Epithelial cell of prostate (primary cell): ENCODE measurements at places on chromosomes 5 and 9.

GRCh38 chr5:150208187-150209098 is 18.6 kb downstream of the SLC6A7 start:
- DNase-seq = peak; percentile 6

DNA sequence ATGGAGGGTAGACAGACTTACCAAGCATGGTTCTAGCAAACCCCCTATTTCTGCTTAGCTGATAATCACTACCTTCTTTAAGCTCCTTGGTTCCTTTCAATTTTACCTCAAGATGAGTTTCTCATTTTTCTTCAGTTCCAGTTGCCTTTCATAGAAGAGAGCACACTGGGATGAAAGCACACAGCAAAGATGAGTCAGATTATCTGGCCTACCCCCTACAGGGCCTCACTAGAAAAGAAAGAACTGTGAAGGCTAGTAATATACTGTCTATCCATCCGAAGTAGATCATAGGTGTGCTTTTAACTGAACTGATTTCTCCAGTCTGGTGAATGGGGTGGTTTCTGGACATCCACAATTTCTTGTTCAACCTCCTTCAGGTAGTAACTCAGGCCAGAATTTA is 122.5 kb downstream of the TRPM3 start:
- DNase-seq = no peak

DNA sequence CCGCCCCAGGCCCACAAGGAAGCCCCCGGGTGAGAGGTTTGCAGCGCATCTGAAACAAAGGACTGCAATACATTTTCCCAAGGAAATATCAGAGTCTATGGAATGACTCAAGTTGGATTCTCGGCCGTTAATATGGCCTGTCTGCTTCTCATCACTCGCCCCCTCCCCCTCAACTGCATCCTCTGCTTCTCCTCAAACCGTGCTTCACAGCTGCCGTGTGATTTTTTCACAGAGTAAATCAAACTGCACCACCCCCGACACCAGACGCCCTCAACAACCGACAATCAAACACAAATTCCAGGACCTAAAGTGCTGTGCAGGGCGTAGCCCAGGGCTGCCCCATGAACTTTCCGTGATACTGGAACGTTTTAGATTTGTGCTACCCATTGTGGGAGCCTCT is 176.9 kb downstream of the ROR2 start:
- DNase-seq = no peak

GRCh38 chr5:115586525-115587146 is 15.6 kb downstream of the TICAM2 start:
- no peak for DNase-seq

DNA sequence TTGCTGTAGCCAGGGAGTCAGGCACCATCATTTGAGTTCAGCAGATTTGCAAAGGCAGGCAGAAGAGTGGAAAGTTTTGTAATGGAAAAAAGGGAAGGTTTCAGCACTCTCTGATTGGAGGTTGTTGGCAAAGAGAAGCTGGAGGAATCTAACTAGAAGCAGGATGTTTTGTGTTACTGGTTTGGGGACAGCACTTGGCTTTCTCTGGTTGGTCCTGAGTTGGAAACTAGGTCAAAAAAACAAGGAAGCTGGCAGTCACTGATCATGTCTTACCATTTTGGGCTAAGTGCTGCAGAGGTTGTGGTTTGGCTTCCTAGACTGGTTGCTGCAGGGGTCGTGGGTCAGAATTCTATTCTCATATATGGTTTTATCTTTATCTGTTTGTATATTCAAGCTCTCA is 189.8 kb downstream of the DRD1 start:
- no peak for DNase-seq

GRCh38 chr9:16039218-16039987 is 486.6 kb downstream of the CCDC171 start:
- no peak for DNase-seq

DNA sequence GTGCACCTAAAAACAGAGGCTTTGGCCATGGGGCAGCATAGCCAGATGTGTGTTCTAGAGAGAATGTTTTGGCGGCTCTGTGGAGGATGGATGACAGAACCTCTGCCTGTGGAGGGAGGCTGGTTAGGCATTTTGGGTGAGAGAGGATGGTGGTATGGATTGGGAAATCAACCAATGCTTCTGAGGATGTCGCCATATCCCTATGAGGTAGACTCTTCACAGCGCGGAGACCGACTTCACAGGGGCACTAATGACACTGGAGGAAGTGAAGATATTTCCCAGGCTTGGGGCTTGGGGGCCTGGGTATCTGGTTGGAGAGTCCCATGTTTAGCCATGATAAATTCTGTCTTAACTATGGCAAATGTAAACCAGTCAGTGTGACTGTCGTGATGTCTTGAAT is 140.6 kb upstream of the KLF4 start:
- no peak for DNase-seq

DNA sequence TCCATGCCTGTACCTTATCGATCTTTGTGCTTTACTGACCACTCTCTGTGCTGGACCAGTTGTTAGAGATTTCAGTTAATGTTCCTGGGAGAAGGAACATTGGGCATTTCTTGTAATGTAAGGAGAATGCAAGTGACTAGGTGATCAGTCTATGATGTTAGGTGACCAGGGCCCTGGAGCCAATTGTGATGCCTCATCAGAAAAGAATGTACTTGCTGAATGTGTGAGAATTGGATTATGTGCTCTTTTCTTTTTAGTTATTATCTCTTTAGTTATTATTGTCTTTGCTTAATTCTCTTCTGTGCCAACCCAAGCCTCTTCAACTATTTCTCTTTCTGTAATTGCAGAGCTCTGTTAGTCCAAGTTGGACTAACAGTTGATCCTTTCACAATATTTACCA is 92.9 kb downstream of the LRRC70 start:
- no peak for DNase-seq

GRCh38 chr5:121503111-121503840 is 348.4 kb upstream of the FTMT start:
- DNase-seq = no peak

DNA sequence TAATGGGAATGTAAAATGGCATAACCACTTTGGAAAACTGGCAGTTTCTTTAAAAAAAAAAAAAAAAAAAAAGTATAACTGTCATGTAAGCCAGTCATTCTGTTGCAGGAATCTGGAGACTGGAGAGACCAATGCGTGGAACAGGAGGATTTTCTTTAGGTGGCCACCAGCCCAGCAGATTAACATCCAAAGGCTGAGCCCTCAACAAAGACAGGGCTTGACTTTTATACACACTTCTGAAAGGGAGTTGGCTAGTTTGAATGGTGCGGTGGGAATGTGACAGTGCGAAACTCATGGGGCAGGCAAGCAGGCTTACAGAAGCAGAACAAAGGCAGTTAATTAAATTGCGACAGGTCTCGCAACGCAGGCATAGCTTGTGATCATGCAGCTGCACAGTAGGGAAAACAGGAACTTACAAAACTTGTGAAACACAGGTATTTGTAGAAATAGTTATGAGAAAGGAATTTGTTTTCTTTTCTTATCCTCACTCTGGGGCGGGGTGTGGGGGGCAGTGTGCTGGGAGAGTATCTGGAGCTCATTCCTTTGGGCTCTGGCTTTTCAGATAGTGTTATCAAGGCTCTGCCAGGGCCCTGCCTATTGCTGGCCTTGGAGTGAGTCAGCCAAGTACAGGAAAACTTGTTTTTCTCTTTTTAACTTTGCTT is 12.0 kb downstream of the UIMC1 start:
- no peak for DNase-seq

GRCh38 chr5:171162596-171162995 is 146.5 kb upstream of the TLX3 start:
- DNase-seq = no peak

- peak; percentile 50 for DNase-seq
Measured at GRCh38 chr5:142925795-142926194, 155.6 kb downstream of the ARHGAP26 start.

DNA sequence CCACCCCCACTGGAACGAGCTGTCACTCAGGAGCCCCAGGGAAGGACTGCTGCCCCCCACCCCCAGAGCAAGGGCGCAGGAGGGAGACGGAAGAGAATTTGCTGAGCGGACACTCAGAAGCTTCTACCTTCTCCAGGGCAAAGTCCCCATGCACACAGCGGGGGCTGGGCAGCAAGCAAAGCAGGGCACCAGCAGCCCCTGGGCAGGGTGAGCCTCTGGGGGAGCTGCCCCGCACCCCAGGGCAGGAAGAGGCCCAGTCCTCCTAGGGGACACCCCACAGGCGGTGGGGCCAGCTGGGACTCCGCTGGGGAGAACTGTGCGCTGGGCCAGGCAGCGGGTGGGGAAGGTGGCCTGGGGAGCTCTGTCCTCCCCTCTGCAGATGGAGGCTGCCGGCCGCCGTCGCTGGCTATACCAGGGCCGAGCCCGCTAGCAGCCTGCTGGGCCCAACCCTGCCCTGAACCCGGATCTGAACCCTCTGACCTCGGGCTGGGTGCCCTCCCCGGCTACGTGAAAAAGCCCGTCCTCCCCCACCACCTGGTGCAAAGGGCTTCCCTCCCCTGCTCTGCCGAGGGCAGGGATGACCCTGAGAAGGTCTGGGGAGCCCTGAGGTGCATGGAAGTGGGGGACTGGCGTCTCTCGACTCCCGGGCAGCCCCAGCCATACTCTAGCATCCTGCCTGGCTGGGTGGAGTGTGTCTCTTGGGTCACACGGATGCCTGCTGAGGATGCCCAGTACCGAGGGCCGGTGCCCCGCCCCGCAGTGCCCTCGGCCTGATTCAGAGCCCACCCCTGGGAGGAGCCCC is 597 bp upstream of the SLC34A3 start:
- no peak for DNase-seq

DNA sequence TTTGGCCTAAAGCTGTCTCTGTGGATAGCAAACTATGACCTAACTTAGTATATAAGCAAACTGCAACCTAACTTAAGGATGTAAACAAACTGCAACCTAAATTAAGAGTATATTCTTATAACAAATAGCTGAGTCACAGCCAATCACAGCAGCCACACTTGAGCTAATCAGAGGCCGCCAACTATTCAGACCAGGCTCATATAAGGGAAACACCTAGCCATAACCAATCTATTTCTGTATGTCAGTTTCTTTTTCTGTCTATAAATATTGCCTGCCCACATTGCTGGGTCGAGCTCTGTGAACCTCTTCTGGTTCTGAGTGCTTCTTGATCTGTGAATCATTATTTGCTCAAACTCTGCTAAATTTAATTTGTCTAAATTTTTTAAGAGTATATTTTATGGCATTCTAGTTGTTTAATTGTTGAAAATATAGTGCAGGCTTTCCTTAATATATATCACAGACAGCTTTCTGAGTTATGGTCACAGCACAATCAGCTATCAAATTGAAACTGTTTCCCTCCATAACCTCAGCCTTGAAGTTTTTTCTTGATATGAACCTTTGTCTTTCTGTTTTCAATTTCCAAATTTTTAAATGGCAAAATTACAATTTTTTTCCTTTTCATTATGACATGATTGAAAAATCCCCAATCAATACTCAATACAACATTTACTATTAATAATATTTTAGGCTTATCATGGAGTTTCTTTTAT is 327.1 kb upstream of the NUDT12 start:
- DNase-seq = no peak

DNA sequence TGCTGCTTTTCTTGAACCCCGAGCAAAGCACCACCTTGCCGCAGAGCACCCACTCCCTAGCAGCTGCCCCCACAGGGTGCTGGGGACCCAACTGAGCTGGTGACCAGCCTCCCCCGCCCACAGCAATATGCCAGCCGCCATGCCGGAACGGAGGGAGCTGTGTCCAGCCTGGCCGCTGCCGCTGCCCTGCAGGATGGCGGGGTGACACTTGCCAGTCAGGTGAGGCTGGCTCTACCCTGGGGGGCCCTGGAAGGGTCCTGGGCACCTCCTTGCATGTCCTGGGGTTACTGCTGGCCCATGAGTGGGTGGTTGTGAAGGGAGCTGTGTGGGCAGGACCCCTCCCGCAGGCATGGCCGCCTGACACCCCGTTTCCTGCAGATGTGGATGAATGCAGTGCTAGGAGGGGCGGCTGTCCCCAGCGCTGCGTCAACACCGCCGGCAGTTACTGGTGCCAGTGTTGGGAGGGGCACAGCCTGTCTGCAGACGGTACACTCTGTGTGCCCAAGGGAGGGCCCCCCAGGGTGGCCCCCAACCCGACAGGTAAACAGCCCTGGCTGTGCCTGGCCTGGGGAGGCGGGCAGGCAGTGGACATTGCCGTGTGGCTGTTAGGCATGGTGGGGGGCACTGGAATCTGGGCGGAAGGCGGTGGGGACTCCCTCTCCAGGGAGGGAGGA is 7.2 kb downstream of the EGFL7 start:
- DNase-seq = no peak

DNA sequence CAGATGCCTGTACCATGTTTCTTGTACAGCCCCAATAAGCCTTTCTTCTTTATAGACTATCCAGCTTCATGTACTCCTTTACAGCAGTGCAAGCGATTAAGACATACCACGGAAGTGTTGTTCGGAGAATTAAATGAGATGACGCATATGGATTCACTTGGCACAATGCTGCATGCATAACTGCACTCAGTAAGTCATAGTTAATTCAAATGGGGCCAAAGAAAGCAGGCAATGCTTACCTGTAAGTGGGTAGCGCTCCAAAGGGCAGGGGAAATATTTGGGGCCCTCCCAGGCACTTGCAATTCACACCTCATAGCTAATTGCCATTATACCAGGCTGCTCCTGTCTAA is 7.7 kb upstream of the ADRA1B start:
- DNase-seq = no peak

GRCh38 chr5:52562473-52562872 is 225.2 kb upstream of the ITGA1 start:
- DNase-seq = no peak

DNA sequence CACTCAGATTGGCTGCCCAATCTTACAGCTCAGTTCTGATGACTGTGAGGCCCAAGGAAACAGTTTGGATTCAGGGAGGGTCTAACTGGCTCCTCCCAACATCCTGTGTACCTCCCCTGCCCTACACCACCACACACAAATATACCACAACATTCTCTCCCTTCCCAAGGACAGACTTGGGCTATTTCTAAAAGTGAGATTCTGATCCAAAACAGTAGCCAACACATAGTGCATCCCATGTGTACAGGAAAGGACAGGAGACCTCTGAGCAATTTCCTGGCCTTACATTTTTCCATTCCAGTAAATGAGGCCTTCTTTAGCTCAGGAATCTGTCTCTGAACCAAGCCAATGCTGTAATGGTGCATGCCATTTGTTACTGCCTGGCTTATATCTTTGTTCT is 20.8 kb downstream of the ZNF366 start:
- no peak for DNase-seq

GRCh38 chr5:40354171-40354570 is 325.5 kb upstream of the PTGER4 start:
- DNase-seq = no peak

GRCh38 chr5:143957455-143957854 is 145.5 kb downstream of the HMHB1 start:
- DNase-seq = no peak

DNA sequence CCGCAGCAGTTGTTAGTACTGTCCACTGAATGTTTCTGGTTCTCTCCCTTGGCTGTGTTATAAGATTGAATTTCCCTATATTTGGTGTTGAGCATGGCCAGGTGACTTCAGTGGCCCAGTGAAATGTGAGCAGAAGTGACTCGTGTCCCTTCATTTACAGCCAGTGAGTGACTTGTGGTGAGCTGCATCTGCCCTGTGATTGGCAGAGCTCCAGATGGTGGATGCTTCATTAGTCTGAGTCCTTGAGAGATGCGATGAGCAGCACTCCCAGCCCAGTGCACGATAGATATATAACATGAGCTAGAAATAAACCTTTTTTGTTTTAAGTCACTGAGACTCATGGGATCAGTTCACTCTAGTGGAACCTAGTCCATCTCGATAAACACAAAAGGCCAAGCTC is 19.3 kb downstream of the PCSK5 start:
- no peak for DNase-seq

- DNase-seq = peak; percentile 14
Measured at GRCh38 chr5:154179846-154180710, 10.5 kb upstream of the GALNT10 start.
